ENCODE measurements at places on chromosomes 3 and 15.
A peak's percentile ranks its signal among the peaks of the same experiment; 100 is the strongest.

GRCh38 chr3:53243165-53243564, 12.7 kb downstream of the TKT start:
- no peak for DNase-seq

DNA sequence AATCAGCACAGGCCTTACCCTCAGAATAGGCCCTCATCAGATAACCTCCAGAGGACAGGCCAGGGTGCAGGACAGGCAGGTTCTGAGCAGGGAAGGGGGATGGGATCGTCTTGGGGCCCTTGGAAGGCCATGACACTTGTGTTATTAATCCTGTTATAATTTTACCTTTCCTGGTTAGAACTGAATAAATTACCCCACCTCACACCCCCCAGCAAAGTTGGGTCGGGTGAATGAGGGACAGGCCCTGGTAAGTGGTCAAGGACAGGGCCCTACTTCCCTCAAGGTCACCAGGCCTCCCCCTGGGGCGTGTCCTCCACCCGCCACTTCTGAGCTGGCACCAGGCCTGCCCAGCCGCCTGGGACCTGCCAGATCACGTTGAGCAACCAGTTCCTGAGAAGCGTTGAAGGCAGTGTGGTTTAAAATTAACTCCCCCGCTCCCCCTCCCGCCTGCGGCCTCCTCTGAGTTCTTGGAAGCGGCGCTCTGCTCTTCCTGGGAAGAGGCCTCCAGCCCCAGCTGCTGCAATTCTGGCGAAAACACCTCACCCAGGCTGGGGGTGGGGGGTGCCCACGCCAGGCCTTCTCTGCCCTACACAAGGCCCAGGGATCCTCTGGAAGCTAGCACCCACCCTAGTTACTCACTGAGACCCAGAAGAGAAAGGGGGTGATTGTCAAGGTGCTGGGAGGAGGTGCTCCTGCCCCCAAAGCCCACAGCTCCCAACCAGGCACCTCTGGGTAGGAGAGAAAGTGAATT, 10.6 kb downstream of the CISH start:
- DNase-seq = peak; percentile 93

GRCh38 chr3:155870945-155871745, 695 bp downstream of the GMPS start:
- peak; percentile 19 for DNase-seq

DNA sequence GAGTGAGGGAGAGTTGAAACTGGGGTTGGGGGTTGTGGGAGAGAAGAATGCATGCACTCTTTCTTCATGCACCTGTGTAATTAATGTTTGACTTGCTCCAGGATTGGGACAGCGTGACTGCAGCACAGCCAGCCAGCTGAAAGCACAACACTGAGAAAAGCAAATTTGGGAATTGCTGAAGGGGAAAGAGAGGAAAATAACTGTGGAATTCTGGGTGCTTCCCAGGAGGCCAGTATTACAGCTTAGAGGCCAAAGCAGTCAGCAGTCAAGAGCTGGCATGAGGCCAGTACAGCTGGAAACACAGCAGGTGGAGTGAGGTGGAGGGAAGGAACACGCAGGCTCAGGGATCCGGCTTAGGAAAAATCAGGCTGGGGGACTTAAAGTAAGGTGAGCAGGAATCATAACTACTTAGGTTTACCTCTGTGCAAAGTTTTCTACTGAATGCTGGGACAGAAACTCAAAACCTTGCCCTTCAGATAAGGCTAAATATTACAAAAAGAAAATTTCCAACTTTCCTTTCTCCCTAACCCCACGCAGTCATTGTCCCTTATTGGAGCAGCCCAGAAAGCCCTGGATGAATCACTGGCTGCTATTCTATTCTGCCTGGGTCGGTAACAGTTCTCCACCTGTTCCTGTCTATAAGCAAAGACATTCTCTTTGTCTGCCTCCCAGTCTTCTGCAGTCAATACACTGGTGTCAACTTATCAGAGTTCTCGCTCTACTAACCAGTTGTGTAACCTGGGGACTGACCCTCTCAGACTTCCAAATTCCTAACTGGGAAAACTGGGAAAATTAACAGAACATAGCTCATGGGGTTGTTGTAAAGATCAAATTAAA, 167.2 kb downstream of the MAGI1 start:
- DNase-seq = no peak

- no peak for DNase-seq
These were observed 236.8 kb downstream of the TUSC7 start for GRCh38 chr3:116946376-116946775.

GRCh38 chr3:108388136-108389132, 92.1 kb downstream of the HHLA2 start:
- no peak for DNase-seq

- DNase-seq = no peak
These were observed 58.1 kb upstream of the MEF2A start for GRCh38 chr15:99507504-99508310.

DNA sequence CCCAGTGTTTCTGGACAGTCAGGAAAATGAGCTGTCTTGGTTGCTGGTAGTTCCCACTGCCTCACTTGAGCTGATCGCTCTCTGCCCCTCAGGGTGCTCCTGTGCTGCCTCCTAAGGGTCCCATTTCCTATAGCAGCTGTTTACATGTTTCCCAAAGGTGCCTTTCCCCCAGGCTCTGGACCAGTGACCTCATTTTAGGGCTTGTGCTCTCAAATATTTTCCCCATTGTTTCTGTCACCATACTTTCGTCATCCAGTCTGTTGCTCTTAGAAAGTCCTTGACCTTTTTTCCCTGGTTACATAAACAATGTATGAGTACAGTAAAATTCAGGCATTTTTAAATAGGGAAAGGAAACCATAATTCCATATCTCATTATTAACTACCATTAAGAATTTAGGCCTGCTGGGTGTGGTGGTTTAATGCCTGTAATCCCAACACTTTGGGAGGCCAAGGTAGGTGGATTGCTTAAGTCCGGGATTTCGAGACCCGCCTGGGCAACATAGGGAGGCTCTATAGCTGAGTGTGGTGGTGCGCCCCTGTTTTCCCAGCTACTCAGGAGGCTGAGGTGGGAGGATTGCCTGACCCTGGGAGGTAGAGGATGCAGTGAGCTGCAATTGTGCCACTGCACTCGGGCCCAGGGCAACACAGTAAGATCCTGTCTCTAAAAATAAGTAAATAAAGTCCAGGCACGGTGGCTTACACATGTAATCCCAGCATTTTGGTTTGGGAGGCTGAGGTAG, 11.7 kb downstream of the RAD54L2 start:
- no peak for DNase-seq

GRCh38 chr3:143302638-143303171, 183.1 kb downstream of the CHST2 start:
- DNase-seq = no peak

DNA sequence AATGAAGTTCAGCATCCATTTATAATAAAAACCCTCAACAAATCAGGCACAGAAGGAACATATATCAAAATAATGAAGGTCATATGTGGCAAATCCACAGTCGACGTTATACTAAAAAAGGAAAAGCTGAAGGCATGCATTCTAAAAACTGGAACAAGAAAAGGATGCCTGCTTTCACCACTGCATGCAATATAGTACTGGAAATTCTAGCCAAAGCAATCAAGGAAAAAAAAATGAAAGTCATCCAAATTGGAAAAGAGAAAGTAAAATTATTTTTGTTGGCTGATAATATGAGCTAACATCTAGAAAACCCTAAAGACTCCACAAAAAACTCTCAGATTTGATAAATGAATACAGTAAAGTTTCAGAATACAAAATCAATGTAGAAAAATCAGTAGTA, 1123.2 kb downstream of the TBL1XR1 start:
- DNase-seq = no peak

DNA sequence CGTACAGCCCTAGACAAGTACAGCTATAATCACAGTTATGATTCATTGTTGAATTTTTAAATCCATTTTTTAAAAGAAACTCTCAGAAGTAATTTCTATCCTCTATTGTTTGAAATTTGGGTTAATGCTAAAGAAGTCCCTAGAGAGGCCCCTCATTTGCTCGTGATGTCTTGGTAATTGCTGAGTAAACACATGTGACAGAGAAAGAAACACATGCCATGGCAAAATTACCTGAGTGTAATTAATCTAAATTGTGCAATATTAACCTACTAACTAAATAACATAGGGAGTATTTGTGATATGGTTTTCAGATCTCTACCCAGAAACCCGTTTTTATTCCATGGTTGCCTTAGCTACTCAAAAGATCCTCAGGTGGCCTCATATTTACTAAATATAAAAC, 10.8 kb downstream of the NEK10 start:
- DNase-seq = no peak

DNA sequence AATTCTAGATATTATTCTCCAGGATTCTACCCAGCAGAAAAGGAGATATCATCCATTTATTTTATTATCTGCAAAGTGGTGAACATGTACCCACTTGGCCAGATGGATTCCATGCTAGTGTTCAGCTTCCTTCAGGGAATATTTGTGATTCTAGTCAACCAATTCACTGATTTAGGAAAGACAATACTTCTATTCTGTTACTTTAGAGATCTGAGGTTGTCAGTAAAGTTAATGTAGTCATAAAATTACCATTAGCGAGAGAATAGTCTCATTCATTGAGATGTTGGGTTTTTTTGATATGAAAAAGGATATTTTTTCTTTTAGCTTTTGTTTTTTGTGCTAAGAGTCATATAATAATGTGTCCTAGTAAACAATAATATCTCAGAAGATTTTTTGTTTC, 222.8 kb downstream of the CGGBP1 start:
- no peak for DNase-seq

DNA sequence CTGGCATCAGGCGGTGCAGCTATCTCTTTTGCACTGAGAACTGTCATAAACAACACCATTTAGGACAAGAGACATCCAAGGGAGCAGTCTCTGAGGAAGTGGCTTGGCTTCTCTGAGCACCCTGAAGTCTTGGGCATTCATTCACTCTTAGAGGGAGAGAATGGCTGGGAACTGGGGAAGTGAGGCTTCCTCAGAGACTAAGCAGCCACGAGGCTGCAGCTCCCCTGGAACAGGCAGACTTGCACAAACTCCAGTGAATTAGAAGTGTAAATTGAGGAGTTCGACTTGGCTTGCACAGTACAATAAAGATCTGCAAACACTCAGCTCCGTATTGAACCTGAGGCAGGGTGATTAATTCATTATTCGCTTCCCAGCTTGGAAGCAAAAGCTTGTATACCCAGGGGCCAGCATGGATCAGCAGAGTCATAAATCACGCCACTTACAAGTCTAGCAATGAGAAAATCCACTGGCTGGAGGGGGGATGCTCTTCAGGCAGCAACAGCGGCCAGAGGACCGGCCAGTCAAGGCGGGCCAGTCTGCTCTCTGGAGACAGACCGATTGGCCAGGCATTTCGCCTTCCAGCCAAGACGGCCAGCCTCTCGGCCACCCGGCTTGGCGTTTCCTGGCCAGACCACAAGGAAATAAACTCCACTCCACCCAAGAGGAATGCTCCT, 118.8 kb upstream of the ADPGK start:
- DNase-seq = no peak

DNA sequence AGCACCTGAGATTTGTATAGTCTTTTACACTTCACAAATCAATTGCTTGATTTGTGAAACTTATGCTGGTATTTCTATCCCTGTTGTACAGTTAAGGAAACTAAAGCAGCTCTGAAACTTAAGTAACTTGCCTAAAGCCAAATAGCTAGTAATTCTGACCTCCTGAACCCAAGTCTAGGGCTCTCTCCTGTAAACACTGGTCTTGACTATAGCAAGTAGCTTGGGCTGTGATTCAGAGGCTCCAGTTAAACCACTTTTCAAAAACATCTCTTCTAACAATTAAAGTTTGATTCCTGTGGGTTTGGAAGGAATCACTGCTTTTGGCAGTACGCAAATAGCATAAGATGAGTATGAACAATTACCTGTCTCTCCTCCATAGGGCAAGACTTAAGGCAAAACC, 18.5 kb upstream of the CMTM8 start:
- no peak for DNase-seq

DNA sequence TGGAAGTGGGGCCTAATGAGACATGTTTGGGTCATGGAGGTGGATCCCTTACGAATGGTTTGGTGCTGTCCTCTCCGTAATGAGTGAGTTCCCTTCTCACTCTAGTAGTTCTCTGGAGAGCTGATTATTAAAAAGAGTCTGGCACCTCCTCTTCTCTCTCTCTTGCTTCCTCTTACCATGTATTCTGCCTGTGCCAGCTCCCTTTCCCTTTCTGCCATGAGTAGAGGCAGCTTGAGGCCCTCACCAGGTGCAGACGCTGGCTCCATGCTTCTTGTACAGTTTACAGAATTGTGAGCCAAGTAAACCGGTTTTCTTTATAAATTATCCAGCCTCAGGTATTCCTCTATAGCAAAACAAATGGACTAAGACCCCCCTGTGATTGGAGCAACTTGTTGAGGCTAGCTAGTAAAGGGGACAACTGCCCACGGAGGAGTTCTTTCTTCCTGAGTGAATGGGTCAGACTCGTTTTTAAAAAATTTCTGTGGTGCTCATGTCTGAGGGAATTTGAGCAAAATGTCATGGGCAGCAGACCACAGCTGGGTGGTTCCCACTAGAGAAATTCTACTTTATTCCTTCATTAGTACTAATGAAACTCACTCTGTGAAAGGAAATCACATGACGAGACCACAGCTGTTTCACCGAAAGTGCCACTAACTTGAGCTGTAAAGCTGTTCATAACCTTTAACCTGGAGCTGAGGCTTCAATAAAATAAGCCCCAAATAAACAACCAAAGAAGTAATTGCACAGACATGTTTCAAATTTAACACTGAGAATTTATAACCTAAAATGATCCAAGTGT, 210.0 kb downstream of the NFKBIZ start:
- no peak for DNase-seq

- no peak for DNase-seq
These were observed 44.5 kb upstream of the PDE8A start for GRCh38 chr15:84937144-84937543.

DNA sequence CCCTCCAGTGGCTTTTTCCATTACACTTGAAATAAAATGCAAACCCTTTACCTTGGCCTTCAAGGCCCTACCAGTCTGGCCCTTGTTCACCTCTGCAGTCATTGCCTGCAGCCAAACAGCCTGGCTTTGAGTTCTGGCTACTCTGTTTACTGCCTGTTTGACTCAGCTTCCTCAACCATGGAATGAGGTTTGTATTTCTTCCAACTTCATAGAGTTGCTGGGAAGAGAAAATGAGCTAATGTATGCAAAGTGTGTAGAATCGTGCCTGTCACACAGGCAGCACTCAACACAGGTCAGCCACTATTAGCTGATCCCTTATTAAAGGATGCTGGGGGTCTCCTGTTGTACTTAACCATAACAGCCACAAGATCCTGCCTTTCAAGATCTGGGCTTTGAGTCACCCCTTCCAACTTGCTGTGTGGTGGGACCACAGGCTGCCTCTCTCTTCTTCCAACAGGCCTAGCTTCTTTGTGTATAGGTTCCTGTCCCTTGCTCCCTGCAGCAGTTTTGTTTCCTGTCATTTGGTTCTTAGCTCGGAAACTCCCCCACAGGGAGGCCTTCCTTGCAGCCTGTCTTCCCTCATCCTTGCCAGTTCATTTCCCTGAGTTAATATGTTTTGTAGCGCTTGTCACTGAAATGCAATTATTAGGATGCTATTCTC, 6.4 kb downstream of the MED12L start:
- DNase-seq = no peak
